ENCODE measurements at places on chromosomes 6 and 20.
A peak's percentile ranks its signal among the peaks of the same experiment; 100 is the strongest.

DNA sequence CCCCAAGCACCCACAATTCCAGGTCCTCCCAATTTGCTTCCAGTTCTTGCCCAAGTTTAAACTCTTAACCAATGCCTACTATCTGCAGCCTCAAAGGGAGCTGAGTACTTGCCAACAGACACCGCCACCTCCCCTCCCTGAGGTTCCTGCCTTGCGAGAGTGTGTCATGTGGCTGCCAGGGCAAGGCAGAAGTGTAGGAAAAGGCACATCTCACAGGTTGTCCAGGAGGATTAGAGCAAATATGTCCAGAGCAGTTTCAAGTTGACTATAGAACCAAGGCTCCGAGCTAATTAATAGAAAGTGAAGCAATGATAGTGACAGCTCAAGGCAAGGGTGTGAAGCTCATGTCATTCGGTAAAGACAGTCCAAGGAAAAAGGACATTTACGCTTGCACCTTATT lies 127.8 kb downstream of the ATXN1 start:
- no peak for DNase-seq

DNA sequence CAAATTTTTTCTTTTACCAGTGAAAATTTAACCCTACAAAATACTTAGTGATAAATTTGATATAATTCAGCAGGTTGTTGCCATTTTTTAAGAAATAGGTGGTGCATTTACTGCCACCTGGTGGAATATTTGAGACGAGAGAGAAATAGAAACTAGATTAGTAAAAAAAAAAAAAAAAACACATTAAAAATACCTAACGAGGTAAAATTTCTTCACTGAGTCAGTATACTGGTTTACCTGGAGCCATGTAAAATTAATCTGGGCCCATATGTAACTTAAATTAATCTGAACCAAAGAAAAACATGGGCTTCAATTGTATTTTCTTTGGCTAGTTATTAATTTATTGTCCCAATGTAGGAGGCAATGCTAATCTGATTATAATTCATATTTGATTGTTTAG lies 520.8 kb downstream of the EPM2A start:
- peak; percentile 23 for DNase-seq

DNA sequence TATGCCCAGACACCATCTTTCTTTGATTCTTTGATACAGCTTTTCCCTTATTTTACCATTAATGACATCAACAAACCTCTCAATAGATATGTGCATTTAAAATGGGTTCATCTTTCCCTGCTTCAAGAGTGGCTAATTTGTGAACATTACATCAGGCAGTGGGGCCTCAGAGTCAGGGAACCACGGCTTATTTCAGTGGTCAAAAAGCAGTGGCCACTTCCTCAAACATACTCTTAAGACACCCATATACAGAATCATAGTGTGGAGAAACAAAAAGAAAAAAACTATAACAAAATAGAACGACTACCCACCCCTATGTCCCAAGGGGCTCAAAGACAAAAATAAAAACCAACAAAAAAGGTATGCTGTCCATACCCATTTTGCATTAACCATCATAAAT lies 12.9 kb downstream of the SALL4 start:
- no peak for DNase-seq

- DNase-seq: peak; percentile 44
Observed at GRCh38 chr6:46626228-46626909, 26.2 kb downstream of the CYP39A1 start.

- DNase-seq: no peak
Observed at GRCh38 chr6:147389463-147389862, 119.0 kb upstream of the SAMD5 start.

DNA sequence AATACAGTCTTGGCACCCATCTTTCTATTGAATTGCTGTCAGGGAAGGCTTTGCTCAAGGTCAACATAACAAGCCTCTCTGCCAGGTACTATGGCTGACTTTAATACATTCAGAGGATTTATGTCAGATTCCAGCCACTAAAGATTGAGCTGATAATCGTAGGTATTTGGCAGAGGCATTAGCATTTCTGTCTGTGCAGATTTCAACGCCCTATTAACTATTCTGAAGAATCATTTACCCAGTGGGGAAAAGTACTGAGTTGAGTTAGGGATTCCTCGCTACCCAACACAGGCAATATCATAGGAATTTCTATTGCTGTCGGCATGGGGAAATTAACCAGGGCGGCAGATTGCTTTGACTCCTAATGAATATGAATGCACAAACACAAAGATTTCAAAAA lies 233.7 kb upstream of the SPTLC3 start:
- no peak for DNase-seq

- DNase-seq: no peak
Observed at GRCh38 chr20:37991157-37991866, 41.9 kb downstream of the TTI1 start.

- no peak for DNase-seq
Observed at GRCh38 chr6:102902471-102902870, 1509.0 kb downstream of the GRIK2 start.

DNA sequence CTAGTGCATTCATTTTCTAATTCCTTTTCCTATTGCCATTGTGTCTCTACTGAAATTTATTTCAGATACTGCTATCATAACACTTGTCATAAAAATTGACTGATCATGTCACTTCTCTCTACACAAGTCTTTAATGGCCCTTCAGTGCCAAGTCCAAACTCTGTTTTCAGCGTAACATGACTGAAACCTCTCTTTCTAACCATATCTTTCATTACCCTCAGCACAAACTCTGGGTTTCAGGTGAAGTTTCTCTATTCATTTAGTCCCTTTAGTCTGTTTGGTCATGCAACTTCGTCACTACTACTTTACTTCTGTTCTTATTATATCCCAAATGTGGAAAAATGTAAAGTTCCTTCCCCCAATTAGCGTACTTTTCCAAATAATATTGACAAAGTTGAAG lies 234.9 kb downstream of the OGFRL1 start:
- DNase-seq: no peak

GRCh38 chr6:109124219-109124618 lies 28.9 kb downstream of the CEP57L1 start:
- DNase-seq: no peak

DNA sequence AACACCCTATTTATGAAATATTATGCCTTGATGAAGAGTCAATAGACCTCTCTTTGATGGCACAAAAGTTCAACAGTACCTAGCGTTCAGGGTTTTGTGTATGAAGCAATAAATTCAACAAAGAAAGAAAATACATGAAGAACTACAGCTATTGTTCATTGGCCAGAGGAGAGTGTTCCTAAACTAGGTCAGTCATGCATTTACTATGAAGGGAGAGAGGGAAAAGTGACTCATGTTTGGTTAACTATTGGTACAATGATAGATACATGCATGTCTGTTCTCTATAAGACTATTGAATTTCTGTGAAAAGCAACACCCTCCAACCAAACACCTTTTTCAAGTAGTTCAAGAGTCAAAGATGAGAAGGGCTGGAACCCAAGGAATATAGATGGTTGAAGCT lies 50.7 kb downstream of the CLIC5 start:
- DNase-seq: peak; percentile 20

DNA sequence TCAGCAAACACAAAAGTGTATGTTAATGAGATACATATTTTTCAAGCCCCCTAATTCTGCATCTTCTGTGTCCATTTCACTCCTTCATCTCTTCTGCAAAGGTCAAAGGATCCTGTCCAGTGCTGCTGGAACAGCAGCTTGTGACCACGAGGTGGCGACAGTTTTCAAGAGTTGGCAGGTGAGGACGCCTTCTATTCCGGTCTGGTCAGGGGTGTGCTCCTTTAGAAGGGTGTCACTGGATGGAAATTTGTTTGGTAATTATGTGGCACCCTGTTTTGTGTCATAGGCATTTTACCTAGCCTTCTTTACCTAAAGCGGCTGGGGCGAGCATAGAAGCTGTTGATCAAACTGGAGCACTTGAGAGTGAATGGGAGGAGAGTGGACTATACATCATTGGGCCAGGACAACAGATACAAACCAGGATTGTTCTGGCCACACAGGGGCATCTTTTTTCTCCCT lies 32.9 kb upstream of the ERVFRD-1 start:
- DNase-seq: peak; percentile 70

GRCh38 chr20:47432834-47433210 lies 68.9 kb upstream of the NCOA3 start:
- no peak for DNase-seq

DNA sequence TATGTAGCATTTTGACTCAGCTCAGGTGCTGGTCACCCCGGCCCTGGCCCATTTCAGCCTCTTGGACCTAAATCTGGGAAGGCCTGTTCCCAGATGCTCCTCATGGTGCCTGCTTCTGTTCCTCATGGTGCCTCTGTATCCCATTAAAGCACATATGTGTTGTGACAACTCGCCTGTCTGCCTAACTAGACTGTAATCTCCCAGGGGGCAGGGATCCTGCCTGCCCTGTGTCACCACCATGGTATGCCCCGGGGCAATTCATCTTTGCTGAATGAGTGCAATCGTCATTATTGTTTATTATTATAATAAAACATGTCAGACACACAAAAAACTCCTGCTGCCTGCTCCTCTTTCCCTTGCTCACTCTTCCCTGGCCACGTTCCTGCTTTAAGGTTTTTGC lies 62.0 kb downstream of the ZFP64 start:
- DNase-seq: peak; percentile 20

DNA sequence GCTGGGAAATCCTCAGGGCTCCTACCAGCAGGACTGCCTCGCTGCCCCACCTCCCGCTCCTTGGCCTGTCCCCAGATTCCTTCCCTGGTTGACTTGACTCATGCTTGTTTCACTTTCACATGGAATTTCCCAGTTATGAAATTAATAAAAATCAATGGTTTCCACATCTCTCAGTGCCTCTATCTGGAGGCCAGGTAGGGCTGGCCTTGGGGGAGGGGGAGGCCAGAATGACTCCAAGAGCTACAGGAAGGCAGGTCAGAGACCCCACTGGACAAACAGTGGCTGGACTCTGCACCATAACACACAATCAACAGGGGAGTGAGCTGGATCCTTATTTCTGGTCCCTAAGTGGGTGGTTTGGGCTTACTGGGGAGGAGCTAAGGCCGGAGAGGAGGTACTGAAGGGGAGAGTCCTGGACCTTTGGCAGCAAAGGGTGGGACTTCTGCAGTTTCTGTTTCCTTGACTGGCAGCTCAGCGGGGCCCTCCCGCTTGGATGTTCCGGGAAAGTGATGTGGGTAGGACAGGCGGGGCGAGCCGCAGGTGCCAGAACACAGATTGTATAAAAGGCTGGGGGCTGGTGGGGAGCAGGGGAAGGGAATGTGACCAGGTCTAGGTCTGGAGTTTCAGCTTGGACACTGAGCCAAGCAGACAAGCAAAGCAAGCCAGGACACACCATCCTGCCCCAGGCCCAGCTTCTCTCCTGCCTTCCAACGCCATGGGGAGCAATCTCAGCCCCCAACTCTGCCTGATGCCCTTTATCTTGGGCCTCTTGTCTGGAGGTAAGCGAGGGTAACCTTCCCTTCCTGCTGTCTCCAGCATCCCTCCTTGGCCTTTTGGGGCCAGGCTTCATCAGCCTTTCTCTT lies at the start of gene CFB:
TSS of gene CFB (plus strand) at position 589 of the 863 bp plus-strand sequence. CDS start at position 716, 127 bp downstream.
- DNase-seq: peak; percentile 82

DNA sequence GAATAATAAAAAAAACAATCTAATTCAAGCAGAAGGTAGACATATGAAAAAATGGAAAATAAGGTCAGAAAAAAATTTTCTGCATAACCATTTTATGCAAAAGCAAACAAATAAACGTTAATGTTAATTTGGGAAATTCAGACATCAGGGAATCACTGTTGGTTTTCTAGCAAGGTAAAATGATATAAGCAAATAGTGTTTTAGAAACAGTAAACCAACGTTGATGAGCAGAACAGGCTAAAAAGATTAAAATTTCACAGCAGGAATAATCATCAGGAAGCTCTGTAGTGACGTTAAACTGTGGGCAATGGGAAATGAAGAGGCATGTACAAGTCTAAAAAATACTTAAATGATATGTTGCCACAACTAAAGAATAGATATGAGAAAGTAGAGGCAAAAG lies 54.5 kb upstream of the HMGCLL1 start:
- DNase-seq: no peak

- no peak for DNase-seq
Observed at GRCh38 chr6:153801917-153802316, 237.1 kb upstream of the OPRM1 start.

- no peak for DNase-seq
Observed at GRCh38 chr20:57998981-57999464, 229.4 kb downstream of the ANKRD60 start.

DNA sequence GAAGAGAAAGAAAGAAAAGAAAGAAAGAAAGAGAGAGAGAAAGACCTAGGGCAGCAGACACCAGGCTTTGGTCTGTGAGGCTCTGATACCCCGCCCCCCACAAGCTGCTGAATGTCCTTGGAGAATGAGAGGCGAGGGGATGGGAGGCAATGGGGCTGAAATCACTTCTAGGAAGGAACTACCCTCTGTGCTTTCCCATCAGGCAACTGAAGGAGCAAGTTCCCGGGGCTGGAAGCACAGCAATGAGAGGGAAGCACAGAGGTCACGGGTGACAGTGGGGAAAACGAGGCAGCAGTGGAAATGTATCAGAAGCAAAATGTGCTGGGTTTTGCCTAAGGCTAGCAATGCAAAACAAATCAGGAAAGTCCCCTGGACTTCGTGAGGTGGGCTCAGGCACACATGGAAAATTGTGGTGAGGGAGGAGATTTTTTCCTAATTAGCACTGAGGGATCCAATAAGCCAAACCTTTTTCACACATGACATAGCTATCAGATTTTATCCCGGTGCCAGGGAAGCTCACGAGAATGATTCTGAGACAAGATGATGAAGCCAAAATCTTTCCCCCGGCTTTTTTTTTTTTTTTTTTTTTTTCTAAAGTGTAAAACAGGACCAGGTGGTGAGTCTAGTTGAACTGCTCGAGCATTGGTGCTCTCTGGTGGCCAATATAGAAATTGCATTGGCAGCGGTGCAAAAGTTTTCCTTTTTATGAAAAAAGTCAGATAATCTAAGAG lies 16.8 kb upstream of the ARFGEF2 start:
- peak; percentile 67 for DNase-seq

GRCh38 chr6:144515761-144516160 lies 230.6 kb downstream of the UTRN start:
- DNase-seq: no peak

DNA sequence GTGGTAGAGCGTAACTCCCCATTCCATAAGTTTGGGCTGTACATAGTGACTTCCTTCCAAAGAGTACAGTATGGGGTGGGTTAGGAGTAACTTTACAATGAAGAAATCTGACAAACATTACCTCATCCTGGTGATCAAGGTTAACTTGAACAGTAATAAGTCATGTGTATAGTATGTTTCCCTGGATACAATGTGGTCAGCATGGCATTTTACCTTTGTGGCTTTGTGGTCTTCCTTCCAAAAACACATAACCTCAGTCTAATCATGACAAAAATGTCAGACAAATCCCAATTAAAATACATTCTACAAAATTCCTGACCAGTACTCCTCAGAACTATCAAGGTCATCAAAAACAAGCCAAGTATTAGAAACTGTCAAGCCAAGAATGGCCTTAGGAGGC lies 225.1 kb downstream of the UBE3D start:
- peak; percentile 44 for DNase-seq

Data from AG10803 (cell line).